Fibroblast of skin of abdomen (primary cell): ENCODE measurements at places on chromosomes 7 and 10.

GRCh38 chr10:24889639-24890038 lies 62.8 kb downstream of the PRTFDC1 start:
- DNase-seq: peak; percentile 37

- no peak for DNase-seq
Observed at GRCh38 chr10:77146712-77147336, 490.8 kb downstream of the KCNMA1 start.

- no peak for DNase-seq
Observed at GRCh38 chr7:17205910-17206309, 92.5 kb upstream of the AHR start.

DNA sequence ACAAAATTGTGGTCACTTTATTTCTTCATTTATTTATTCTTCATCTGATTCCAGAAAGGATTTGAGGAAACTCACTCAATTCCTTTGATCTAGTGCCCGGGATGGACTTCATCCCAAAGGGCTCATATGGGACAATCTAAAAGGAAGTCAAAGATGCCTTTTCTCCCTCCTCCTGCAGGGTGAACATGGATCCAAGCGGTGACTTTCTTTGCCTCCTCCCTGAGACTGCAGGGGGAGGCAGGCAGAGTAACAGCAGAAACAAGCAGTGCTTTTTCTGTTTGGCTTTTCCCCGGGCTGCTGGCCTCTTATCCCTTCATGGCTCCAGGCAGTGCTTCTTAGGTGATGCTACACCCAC lies 10.0 kb upstream of the DNMBP start:
- DNase-seq: no peak

DNA sequence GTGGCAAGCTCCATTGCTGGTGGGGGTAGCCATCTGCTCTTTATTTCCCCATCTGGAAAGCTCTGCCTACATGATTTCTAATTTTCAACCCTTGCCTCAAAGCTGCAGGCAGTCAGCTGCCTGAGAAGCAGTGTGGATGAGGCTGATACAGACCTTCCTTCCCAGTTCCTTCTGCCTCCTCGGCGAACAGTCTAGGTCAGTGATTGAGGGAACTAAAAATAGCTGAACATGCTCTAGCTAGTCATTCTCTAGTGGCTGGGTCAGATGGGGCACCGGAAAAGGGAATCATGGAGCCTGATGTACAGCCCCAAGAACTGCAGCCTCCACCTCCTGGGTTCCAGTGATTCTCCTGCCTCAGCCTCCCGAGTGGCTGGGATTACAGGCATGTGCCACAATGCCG lies 48.7 kb downstream of the NAMPT start:
- DNase-seq: no peak

DNA sequence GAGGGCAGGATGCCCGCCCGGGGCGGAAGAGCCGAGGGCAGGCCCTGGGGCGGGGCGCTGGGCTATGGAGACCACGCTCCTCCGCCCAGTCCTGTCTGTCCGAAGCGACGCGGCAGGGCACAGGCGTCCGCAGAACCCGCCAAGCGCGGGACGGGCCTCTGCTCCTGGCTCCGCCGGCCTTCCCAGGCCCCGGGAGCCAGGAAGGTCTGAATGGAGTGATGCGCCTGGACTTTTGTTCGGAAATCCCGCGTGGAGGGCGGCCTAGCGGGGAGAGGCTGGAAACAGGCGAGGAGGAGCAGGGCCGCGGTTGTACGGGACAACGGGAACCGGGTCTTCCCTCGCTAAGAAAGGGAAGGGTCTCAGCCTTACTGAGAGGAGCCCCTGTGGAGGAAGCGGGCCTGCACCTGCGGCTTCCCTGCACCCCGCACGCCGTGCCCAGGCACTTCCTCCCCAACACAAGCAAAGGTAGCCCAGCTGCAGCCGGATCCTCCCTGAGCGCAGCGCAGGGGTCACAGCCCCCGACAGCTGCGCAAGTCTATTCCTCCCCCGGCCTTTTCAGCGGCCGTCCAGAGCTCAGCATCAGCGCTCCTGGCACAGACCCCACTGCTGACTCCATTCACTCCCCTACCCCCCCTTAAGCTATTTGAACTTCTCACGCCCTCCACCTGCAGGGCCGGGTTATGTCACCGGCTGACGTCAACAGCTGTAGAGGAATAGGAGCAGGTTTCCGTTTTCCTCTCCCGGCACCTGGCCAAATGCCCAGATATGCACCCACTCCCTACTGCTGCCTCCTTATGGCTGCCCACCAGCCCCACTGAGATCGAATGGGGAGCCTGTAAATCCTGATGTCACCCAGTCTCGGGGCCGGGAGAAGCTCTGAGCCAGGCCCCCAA lies 143.2 kb upstream of the RET start:
- DNase-seq: peak; percentile 4

DNA sequence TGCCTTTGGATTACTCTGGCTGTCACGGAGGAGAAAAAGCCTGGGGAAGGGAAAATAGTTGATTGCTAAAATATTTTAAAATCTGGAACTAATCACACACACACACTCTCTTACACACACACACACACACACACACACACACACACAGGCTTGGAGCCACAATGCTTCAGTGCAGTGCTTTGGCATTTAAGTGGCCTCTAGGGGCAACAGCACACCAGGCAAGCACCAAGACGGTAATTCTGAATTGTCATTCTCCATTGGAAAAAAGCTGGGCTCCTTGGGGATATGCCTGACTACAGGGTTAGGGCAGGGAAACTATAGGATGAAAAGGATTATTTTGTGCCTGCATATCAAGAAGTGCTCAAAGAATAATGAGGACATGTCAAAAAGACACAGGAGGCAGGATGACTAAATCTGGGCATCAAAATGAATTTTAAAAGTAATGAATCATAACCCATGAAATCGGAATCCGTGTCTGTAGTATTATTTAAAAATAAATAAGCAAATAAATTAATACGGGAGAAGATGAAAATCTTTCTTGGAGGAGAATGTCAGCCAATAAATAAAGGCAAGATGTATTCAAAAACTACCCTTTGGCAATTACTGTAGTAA lies 30.4 kb upstream of the DDC start:
- DNase-seq: peak; percentile 44

GRCh38 chr10:12638103-12638502 lies 288.8 kb downstream of the CAMK1D start:
- DNase-seq: peak; percentile 54

- DNase-seq: peak; percentile 85
Observed at GRCh38 chr7:139109188-139109982, at the start of gene ZC3HAV1. Gene ZC3HAV1, minus strand, starts transcription at chr7:139109720. Its CDS starts 389 bp downstream, at chr7:139109331.

GRCh38 chr7:16652240-16652583 lies 6.2 kb downstream of the BZW2 start:
- DNase-seq: no peak

DNA sequence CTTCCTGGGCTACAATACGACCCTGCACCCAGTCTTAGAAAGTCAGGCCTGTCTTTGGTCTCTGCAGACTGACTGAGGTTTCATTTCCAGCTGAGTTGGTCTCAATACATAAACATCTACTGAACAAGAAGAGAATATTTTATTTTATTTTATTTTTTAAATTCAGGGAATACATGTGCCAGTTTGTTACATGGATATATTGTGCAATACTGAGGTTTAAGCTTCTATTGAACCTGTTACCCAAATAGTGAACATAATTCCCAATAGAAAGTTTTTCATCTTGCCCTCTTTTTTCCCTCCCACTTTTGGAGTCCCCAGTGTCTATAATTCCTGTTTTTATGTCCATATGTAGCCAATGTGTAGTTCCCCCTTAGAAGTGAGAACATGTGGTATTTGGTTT lies 10.7 kb downstream of the FZD8 start:
- DNase-seq: no peak

DNA sequence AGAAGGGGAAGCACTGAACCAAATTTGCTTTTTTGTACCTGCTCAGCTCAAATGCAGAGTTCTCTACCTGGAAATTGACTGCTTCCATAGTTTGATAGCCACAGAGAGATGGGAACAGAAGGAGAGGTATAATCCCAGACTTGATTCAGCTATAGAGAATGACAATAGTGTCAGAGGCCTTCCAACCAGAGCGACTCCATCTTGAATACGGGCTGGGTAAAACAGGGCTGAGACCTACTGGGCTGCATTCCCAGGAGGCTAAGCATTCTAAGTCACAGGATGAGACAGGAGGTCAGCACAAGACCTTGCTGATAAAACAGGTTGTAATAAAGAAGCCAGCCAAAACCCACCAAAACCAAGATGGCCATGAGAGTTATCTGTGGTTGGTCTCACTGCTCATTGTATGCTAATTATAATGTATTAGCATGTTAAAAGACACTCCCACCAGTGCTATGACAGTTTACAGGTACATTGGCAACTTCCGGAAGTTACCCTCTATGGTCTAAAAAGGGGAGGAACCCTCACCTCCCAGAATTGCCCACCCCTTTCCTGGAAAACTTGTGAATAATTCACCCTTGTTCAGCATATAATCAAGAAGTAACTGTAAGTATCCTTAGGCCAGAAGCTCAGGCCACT lies 42.7 kb upstream of the ATRNL1 start:
- no peak for DNase-seq

DNA sequence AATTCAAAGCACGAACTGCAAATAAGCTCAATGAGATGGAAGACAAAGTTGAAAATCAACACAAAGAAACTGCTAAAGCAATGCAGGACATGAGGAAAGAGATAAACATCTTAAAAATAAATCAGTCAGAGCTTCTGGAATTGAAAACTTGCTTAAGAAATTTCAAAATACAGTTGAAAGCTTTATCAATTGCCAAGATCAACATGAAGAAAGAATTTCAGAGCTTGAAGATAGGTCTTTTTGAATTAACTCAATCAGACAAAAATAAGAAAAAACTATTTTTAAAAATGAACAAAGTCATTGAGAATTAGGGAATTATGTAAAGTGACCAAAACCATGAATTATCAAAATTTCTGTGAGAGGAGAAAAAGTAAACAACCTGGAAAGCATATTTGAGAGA lies 218.1 kb downstream of the CTNNA3 start:
- DNase-seq: no peak

DNA sequence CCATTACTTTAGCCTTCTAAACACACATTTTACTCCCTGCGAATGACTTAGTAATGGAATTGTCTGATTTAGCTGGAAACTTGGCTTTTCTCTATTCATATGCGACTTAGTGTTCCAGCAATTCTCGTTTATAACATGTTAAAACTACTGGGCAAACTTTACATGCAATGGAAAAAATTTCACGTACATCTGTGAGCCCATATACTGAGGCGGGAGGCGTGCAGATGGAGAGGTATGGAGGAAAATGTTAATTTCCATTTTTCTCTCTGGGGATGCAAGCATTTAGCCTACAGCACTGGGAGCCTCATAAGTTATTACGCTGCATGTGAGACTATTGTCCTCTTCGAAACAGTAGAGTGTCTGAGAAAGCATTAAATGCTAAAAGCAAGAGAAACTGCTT lies 591.5 kb upstream of the ANKRD30A start:
- DNase-seq: no peak

DNA sequence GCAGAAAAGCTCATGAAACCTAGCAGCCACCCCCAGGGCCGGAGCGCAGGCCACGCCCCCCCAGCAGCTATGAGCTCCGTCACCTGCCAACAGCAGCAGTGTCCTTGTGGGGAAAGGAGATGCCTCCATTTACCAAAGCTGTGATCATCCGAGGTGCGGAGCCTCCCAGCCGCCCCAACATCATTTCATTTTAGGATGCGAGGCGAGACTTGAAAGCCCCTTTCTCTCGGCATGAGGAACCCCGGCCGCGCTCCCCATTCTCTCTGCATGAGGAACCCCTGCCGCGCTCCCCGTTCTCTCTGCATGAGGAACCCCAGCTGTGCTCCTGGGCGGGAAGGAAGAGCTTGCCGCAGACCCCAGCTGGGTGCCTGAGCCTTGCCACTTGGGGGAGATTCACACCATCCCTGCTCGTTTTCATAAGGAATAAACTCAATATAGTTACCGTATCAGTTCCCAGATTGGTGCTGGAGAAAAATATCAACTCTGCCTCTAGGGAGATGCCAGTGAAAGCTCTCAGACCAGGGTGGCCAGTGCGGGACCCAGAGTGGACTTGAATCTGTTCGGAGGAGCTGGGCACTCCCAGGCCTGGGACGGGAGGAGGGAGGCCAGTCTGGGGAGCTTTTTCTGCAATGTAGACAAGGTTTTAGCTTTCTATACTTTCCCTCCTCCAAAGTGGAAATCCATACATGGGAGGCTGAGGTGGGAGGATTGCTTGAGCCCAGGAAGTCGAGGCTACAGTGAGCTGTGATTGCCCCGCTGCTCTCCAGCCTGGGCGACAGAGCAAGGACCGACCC lies 35.0 kb downstream of the JAKMIP3 start:
- DNase-seq: no peak

GRCh38 chr10:61944410-61945147 lies 43.1 kb downstream of the ARID5B start:
- DNase-seq: no peak

DNA sequence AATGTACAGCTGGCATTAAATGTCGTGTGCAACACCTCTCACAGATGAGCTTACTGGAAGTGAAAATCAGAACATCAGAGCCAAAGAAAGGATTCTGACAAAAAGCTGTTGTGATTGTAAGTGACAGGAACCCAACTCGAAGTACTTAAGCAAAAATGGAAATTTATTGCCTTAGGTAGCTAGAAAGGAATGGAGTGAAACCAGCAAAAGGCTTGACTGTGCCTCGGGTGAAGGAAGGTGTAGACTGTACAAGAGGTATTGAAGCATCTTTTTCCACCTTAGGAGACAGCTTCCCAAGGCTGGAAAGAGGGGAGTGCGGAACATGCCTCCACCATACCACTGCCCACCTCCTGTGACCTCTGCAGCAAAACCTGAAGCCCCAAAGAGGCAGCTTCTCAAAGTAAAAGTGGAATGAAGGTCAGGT lies 27.3 kb upstream of the ITGB1 start:
- no peak for DNase-seq

DNA sequence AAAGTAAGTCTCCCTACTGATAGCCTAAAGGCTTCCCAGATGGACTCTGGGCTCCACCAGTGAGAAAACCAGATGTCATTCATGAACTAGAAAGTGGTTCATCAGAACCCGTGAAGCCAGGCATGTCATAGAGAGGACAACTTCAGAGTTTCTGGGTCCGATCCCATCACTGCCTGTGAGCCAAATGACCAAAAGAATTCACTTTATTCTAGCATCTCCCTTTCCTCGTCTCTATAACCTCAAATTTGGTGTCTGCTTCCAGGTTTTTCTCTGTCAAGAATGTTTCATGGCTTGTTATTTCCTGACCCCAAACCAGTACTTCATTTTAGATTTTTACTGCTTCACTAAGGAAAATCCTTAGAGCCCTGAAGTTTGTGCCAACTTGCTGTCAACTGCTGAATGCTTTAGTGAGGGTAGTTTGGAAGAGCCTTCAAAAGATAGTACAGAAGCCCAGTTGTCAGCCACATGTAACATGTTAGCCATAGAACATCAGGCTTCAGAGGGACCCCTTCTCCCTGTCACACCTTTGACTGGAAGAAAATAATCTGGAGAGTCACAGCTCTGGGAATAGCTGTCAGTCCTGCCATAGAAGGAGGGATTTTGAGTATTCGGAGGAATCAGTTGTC lies 34.0 kb downstream of the ITGB8 start:
- no peak for DNase-seq

- peak; percentile 44 for DNase-seq
Observed at GRCh38 chr7:15199482-15199881, 296.9 kb upstream of the DGKB start.

GRCh38 chr10:5293691-5294550 lies 70.8 kb upstream of the UCN3 start:
- peak; percentile 20 for DNase-seq
